ENCODE measurements at places on chromosomes 11 and 22.

DNA sequence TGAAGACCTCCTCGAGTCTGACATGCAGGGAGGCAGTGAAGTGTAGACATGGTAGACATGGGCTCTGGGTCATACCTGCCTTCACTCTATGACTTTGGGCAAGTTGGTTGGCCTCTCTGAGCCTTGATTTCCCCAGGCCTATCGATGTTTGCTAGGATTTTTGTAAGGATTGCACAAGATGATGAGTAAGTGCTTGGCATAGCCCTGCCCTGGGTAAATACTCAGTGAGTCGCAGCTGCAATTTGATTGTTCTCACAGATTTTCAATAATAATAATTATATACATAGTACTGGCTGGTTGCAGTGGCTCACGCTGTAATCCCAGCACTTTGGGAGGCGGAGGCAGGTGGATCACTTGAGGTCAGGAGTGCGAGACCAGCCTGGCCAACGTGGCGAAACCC, 18.1 kb downstream of the MCM5 start:
- DNase-seq, result no peak

- peak; percentile 63 for DNase-seq
Measured at GRCh38 chr11:75022759-75023396, 34.1 kb downstream of the NEU3 start.

DNA sequence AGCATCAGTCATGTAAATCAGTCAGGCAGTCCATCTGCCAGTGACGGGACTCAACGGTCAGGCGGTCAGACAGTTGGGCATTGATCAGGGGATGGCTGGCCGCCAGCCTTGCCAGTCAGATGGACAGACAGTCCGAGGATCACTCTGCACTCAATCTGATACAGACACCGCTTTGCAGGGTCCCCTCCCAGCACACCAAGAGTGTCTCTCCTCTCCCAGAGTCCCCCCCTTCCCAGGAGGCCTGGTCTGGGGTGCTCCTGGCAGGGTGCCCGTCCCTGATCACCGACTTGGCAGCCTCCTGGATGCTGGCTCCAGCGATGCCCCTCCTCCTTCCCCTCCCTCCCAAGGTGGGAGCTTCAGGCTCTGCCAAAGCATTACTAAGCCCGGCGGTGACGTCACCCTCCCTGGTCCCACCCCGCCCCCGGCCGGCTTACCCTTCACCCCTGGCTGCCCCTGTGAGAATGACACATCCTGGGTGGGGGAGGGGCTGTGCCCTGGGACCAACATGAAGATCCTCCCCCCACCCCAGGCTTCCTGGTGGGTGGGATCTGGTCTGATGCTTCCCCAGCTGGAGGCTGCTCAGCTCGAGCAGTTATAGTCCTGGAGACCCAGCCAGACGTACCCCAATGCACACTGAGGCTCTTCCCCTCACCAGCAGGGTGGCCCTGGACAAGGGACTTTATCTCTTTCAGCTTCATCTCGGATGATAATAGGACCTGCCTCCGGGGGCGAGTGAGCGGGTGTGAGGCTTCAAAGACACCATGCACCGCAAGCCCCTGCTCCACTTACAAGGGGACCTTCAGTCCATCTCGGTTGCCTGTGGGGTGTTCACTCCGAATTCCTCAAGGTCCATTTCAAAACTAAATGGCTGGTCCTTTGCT, 69.2 kb downstream of the CD82 start:
- DNase-seq, result peak; percentile 83

- DNase-seq, result no peak
Measured at GRCh38 chr11:109994907-109995306, 98.3 kb upstream of the ZC3H12C start.

- no peak for DNase-seq
Measured at GRCh38 chr22:46508491-46508999, 28.9 kb downstream of the CELSR1 start.

- DNase-seq, result no peak
Measured at GRCh38 chr11:56898856-56899255, 89.9 kb upstream of the OR5AK2 start.

- no peak for DNase-seq
Measured at GRCh38 chr11:102234779-102235439, 82.4 kb upstream of the BIRC3 start.

- no peak for DNase-seq
Measured at GRCh38 chr11:14350215-14350614, 8.8 kb downstream of the RRAS2 start.

DNA sequence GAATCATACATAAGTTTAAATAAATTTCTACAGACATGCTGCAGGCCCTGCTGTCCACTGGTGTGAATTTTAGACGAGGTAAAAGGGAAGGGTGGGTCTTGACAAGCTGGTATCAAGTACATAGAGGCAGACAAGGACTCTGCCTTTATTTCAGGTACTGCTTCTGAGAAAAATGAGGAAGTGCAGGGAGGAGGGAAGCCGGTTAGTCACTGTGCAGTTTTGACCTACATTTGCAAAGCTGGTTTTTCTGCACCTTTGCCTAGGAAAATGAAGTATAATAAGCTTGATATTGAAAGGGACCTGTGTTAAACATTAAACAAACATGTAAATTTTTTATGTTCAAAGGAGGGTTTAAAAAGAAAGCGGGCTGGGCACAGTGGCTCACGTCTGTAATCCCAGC, 24.6 kb downstream of the TMEM45B start:
- DNase-seq, result no peak

DNA sequence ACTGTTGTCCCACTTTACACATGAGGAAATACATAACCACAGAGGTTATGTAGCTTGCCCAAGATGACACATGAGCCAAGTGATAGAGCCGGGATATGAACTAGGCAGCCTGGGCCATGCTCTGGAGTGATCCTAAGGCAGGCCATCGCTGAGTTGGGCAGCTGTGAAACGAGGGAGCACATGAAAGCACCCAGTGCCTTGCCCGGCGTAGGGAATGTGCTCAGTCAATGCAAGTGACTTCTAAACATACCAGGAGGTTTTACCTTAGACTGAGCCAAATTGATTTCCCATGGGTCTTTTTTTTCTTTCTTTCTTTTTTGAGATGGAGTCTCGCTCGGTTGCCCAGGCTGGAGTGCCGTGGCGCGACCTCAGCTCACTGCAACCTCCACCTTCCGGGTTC, 10.5 kb downstream of the GRIK4 start:
- DNase-seq, result no peak

GRCh38 chr11:130776061-130776419, 140.2 kb downstream of the SNX19 start:
- DNase-seq, result no peak

- DNase-seq, result peak; percentile 13
Measured at GRCh38 chr11:112292785-112293407, 32.2 kb upstream of the PLET1 start.

- no peak for DNase-seq
Measured at GRCh38 chr11:123325533-123325932, 104.5 kb upstream of the GRAMD1B start.

- DNase-seq, result no peak
Measured at GRCh38 chr11:106988151-106989077, 29.9 kb downstream of the GUCY1A2 start.

DNA sequence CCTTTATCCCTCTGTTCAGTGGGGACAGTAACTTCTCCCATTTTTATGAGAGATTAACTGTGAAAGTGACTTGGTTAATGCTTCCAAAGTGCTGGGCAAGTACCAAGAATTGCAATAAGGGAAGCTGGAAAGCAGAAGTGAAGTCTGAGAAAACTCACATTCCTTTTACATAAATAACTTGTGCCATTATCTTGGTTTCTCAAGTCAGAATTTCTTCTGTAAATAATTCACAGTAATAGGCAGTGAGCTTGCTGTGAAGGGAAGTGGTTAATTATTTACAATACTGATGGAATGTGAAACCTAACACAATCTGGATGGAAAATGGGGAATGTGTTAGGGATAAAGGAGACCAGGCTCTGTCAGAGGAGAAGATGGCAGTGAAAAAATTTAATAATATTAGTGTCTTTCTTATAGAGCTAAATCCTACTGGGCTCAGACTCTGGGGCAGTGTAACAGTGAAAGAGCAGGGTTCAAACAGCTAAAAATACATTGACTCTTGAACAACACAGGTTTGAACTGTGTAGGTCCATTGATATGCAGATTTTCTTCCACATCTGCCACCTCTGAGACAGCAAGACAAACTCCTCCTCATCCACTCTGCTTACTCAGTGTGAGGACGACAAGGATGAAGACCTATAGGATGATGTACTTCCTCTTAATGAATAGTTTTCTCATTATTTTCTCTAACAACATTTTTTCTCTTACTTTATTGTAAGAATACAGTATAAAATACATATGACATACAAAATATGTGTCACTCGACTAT, 251.5 kb upstream of the ISX start:
- DNase-seq, result no peak

DNA sequence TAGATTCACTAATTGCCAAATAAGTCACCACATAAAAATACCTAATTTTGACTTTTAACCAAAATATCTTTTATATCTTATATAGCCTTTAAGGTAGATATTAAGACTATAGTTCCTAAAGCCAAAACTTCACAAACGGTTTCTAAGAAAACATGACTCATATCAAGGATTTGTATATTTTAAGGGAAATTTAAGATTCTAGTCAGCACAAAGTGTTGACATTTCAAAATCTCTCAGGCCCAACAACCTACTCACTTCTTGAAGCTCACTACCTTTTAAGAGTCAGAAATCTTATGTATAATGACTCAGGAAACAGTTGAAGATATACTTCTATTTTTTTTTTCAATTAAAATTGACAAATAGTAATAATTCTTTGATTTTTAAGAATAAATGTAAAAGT, 221.9 kb downstream of the SBF2 start:
- no peak for DNase-seq

GRCh38 chr11:59666969-59667368, 1.9 kb downstream of the PATL1 start:
- no peak for DNase-seq

DNA sequence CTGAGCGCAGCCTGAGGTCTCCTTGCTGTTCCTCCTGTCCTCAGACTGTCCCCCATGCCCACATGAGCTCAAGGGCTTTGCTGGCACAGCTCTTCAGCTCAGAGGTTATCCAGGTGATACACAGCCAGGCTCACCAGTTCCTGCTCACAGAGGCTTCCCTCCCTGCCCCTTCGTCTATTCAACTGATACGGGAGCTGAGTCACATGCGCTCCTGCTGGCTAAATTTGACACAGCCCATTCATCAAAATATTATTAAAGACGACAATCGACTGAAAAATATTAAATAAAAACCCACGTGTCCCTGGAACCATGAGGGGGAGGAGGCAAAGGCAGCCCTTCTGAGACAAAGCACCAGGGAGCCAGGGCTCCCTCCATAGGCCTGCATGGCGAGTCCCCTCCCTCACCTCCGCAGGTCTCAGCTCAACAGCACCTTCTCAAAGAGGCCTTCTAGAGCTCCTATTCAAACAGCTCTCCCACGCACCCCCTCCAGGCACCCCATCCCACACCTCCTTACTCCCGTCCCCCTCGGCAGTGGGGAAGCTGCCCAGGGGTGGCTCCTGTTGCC, 40.5 kb downstream of the DUSP8 start:
- DNase-seq, result no peak

- peak; percentile 16 for DNase-seq
Measured at GRCh38 chr22:21714059-21714770, 21.4 kb downstream of the YPEL1 start.

- no peak for DNase-seq
Measured at GRCh38 chr22:17112491-17113042, 8.6 kb downstream of the TMEM121B start.

- DNase-seq, result no peak
Measured at GRCh38 chr11:80846442-80846841, 1405.6 kb upstream of the TENM4 start.

DNA sequence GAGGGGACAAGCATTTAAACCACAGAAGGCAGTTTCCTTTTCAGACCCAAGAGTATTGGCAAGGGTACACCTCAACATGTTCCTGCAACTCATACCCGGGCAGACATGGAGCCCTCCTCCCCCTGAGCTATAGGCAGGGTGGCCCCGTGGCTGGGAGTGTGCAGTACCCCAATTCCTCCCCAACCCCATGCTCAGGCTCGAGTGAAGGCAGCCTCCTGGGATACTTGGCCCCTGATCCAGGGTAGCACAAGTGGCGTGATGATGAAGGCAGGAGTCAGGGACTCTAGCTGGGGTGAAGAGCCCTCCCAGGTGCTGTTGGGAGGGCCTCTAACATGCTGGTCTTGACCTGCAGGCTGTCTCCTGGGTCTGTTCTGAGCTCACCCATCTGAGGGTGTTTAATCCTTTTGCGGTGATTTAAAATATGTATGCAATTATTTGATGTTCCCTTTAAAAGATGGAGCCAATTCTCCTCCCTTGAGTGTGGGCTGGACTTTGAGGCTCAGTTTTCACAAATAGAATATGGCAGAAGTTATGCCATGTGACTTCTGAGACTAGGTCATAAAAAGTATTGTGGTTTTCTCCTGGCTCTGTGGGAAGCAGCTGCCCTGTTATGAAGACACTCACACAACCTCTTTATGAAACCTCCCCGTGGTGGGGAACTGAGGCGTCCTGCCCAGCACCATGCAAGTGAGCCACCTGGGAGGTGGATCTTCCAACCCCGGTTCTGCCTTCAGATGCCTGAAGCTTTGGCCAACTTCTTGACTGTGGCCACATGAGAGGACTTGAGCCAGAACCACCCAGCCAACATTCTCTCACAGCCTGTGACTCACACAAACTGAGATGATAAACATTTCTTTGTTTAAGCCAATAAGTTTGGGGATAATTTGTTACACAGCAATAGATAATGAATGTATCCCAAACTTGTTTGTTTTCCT, 54.7 kb upstream of the NECTIN1 start:
- DNase-seq, result no peak

DNA sequence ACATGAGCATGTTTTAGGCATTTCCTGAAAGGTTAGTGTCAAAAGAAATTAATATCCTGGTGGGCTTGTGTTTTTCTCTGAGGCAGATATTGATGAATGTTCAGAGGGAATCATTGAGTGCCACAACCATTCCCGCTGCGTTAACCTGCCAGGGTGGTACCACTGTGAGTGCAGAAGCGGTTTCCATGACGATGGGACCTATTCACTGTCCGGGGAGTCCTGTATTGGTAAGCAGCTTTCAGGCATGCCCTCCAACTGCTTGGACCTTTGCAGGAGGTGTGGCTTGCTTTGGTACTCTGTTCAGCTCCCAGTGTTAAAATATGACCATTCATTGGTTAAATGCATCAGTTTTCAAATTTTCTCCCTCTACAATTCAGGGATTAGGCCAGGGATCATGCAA, 658.6 kb upstream of the ANO5 start:
- DNase-seq, result no peak

GRCh38 chr22:42162728-42163489, 32.3 kb upstream of the CYP2D6 start:
- DNase-seq, result no peak

- no peak for DNase-seq
Measured at GRCh38 chr22:42758931-42759629, 38.4 kb upstream of the A4GALT start.
